ENCODE measurements at places on chromosomes 6 and 20.

- no peak for DNase-seq
Observed at GRCh38 chr6:157869673-157870302, 46.7 kb downstream of the SNX9 start.

DNA sequence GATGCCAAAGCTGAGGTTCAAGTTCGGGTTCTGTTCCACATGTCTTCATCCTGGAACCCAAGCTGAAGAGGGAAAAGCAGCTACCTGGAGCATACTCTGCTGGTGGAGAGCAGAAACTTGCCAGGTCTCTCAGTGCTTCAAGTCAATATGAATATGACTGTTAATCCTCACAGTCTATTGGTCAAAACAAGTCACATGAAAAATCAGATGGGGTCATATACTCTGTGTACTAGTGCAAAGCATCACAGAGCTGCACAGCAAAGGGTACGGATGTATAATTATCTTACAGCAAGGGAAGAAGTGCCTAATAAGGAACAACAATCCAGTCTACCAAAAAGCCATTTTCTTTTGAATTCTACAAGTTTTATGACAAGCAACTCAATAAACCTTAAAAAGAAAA lies 11.6 kb downstream of the NCOA7 start:
- DNase-seq, result no peak

GRCh38 chr6:38567436-38567835 lies 72.3 kb downstream of the BTBD9 start:
- no peak for DNase-seq

- peak; percentile 20 for DNase-seq
Observed at GRCh38 chr6:89385156-89385667, 26.9 kb downstream of the RRAGD start.

GRCh38 chr6:134035823-134036296 lies 16.6 kb downstream of the SLC2A12 start:
- DNase-seq, result no peak

- no peak for DNase-seq
Observed at GRCh38 chr20:20836836-20837235, 124.4 kb upstream of the RALGAPA2 start.

DNA sequence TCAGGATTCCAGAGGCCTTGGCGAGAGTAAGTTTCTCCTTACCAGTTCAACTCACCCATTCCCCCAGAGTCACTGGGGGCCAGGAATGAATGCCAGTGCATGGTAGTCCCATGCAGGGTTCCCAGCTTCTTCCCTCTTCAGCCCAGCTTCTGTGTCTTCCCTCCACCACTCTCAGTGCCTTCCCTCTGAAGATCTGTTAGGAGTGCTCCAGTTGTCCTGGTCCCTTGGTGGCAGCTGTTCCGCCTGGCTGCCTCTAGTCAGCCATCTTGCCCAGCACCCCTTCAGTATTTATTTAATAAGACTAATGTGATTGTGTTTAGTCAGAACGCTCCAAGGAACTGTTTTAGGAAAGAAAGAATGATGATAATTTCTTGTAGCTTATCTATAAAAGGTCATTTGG lies 23.1 kb downstream of the FIG4 start:
- DNase-seq, result no peak

DNA sequence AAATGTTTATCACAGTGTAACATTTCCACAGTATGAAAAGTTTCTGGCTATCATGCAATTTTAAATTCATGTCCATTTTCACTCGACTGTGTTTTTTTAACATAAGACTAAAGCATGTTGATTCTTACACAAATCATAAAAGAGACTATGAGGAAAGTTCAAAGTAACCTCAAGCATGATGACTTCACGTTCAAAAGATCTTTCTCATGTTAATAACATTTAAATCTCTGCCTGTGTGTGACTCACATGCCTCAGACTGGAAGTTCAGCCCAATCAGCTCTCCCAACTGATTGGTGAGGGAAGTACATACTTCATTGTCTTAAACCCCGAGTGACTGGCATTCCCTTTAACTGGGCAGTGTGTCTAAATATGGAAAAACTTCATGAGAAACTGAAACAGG lies 37.4 kb downstream of the ATXN1 start:
- DNase-seq, result peak; percentile 93

DNA sequence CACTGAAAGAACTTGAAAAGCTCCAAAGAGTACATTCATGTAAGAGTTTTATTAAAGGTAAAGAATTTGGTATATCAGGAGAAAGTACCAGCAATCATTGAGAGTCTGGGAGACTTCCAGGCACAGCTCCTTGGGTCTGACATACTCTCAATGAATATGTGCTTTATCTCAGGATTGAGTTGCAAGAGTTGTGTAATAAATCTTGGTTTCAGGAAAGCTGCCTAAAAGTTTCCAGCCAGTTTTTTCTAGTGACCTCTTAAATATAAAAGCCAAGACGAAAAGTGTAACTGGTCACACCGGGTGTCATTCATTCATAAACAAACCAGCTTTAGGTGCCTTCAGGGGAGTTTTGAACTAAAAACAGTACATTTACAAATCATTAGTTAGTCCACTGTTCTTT lies 21.6 kb upstream of the GJA1 start:
- DNase-seq, result no peak

- no peak for DNase-seq
Observed at GRCh38 chr6:16367571-16367970, 129.2 kb downstream of the GMPR start.

DNA sequence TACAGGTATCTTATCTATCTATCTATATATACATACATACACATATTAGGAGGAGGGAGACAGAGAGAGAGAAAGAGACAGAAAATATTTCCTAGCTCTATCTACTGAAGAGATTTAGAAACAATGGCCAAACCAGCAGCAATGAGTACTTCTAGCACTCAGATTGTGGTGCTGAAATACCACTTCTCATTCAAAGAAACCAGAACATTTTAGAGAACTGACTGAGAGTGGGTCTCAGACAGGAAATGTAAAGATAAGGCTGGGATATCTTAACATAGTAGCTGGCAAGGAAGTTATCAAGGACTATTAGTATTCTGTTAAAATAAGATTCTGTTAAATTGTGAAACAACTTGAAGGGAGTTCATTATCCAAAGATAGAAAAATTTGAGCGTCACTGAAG lies 57.0 kb downstream of the DNAAF9 start:
- no peak for DNase-seq

GRCh38 chr6:146874278-146875018 lies 275.7 kb downstream of the ADGB start:
- DNase-seq, result no peak

- DNase-seq, result peak; percentile 48
Observed at GRCh38 chr6:80449726-80450125, 343.3 kb downstream of the BCKDHB start.

GRCh38 chr6:19153270-19153980 lies 683.7 kb upstream of the ID4 start:
- no peak for DNase-seq

DNA sequence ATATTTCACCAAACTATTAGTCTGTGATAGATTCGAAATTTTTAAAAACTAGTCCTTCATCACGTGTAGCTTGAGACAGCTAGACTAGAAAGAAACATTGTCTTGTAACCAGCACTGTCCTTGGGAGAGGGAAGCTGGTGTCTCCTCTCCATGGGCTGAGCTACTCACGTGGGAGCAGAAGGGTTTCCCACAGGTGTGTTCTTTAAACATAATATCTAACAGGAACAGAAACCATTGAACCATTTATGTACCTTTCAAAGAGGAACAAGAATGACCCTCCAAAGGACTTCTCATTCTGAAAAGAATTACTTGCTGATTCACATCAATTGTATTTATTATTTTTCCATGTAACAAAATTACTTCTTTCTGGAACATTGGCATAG lies 72.4 kb upstream of the SYNJ2 start:
- no peak for DNase-seq

- no peak for DNase-seq
Observed at GRCh38 chr6:116280161-116280932, 617 bp upstream of the TSPYL1 start.

GRCh38 chr6:16592223-16592911 lies 168.9 kb downstream of the ATXN1 start:
- peak; percentile 20 for DNase-seq

DNA sequence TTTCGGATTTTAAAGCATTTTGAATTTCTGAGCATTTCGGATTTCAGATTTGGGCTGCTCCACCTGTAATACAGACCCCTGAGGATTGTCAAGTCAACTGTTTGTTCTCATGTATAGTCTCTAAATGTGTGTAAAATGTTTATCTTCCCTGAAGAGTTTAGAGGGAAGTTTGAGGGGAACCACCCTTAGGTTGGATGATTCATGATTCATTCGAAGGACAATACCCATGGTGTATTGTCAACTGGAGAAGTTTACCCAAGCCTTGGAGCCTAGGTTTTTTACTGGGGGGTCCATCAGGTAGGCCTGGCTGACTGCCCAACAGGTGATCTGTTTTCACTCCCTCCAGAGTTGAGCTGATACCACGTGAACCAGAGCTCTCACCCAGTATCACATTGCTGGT lies 18.9 kb downstream of the GSTA4 start:
- peak; percentile 80 for DNase-seq

- DNase-seq, result no peak
Observed at GRCh38 chr6:129767776-129768485, 58.0 kb upstream of the ARHGAP18 start.

- no peak for DNase-seq
Observed at GRCh38 chr6:169082817-169083507, 170.7 kb downstream of the THBS2 start.

DNA sequence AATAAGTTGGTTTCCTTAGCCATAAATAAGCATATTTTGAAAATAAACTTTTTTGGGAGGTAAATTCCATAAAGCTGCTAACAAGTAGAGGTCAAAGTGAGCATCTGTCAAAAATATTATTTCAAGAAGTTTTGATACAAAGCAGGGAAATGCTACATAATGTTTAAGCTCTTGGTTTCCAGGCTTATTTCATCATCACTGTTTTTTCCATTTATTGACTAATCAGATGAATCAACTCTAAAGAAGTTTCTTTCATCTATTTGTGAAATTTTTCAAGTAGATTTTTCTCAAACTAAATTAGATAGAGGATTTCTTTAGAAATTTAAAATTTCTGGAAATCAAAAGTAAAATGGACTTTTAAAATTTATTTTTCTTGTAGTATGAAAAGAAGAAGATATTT lies 89.5 kb upstream of the TBX18 start:
- no peak for DNase-seq

GRCh38 chr20:43138061-43138770 lies 51.5 kb downstream of the PTPRT start:
- no peak for DNase-seq

GRCh38 chr6:13427316-13427715 lies 60.1 kb downstream of the GFOD1 start:
- DNase-seq, result no peak

DNA sequence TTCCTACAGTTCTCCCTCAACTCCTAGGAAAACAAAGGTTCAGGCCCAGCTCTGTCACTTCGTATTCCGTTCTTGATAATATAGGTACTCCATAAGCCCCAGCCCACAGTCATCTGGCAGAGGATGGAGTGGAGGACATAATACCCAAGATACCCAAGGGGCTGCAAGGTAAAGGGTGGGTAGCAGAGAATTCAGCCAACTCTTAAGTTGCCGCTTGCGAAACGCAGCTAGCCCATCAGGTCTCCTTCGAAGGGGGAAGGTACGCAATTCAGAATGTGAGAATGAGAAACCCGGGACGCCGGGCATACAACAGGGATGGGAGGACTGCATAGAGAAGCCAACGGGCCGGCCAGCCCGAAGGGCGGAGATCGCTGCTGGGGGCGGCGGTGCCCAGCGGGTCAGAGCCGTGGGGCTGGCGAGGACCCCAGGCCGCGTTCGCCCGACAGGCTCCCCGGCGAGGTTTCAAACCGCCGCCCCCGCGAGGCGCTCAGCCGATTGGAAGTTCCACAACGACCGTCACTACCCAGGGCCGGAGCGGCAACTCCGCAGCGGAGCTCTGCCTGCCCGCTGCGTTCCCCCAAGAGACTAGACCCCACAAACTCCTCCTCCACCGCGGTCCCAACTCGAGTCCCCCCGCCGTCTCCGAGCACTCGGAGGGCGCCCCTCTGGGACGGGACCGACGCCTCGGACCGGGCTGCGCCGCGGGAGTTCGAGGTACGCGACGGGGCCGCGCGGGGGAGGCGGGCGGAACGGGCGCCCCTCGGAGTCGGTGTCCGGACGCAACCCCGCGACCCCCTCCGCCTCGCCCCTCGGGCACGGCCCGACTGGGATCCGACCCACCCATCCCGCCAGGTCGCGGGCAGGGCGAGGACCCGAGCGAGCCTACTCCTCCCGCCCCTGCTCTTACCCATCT lies 911 bp downstream of the CDK19 start:
- peak; percentile 87 for DNase-seq

- no peak for DNase-seq
Observed at GRCh38 chr6:144266091-144266649, 19.0 kb upstream of the UTRN start.

DNA sequence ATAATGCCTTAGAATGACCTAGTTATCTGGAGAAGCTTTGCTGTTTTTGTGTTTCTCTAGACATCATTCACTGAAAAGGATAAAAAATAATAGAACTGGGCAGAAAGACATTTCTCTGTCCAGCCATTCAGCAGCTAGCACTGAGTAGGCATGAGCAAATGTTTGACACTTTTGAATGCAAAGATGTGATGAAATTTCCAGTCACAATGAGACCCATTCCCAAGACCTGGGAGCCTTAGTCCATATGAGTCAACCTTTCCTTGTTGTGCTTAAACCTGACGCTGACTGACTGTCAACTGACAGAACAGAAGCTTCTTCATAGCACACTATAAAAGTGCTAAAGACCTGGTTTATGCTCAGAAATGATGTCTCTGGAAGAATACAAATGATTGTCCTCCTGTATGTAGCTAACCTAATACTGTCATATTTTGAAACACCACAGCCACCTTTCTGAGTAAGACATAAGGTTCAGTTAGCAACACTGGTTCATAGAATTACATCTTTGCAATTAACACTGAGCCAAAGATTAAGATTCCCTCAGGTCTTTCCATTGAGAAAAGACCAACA lies 17.1 kb downstream of the RALGAPA2 start:
- no peak for DNase-seq

DNA sequence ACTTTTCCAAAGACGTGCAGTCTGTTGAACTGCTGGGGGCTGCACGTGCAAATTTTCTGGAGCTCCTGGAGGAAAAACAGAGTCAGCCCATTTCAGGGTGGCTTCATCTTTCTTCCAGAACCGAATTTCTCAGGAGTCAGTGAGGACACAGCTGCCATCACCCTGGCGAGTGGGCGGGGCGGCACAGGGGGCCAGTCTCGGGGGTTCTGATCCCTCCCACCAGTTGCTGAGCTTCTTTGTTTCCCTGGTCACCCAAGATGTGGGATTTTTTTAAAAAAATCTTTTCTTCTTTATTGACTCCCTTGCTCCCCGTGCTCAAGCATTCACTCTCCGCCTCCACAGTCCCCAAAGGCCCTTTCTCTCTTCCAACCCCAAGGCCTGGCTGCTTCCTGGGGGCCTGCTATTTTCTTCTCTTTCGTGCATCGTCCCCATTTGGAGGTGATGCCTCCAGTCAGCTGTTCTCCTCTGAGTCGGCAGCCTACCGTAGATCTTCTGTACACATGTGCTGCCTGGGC lies 8.9 kb downstream of the C6orf118 start:
- no peak for DNase-seq

DNA sequence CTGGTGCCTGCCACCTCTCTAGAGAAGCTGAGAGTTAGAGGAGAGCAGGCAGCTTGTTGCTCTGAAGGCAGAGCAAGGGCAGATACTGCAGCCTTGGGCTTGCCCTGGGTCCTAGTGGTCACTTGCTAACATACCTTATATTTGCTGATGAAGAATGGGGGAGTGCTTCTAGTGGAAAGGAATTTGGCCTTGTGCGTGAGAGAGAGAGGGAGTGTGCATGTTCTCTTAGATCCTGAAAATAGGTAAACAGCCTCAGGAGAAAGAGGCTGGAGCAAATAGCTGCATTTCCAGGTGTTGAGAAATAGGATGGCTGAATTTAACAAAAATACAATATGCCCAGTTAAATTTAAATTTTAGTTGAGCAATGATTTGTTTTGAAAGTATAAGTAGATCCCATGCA lies 724.5 kb upstream of the FLRT3 start:
- no peak for DNase-seq
